ENCODE measurements at places on chromosomes 3 and 15.

GRCh38 chr15:42759093-42759492, 22.2 kb upstream of the CDAN1 start:
- no peak for DNase-seq

- DNase-seq, result no peak
These were observed 2.1 kb downstream of the AMIGO3 start for GRCh38 chr3:49717211-49717958.

DNA sequence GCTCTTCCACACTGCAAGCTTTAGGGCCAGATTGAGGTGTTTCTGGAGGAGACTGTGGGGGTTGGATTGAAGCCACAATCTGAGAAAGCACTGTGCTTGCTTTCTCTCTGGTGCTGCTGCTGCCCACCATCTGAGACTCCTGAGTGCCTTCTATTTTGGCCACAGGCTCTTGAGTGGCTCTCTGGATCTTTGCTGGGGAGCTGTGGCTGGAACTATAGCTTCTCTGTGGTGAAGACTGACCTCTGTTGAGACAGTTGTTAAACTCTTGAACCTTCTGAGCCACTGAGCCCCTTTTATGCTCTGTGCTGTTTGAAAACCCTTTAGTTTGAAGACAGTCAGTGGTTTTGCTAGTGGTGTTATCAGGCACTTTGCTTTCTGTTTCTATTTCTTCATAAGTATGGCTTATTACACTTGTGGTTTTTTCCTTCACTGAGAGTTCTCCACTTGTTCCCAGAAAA, 108.7 kb upstream of the TSPAN3 start:
- DNase-seq, result no peak

GRCh38 chr3:114527036-114527644, 233.3 kb downstream of the TIGIT start:
- DNase-seq, result no peak

- DNase-seq, result no peak
These were observed 71.8 kb downstream of the RBPMS2 start for GRCh38 chr15:64703632-64703959.

DNA sequence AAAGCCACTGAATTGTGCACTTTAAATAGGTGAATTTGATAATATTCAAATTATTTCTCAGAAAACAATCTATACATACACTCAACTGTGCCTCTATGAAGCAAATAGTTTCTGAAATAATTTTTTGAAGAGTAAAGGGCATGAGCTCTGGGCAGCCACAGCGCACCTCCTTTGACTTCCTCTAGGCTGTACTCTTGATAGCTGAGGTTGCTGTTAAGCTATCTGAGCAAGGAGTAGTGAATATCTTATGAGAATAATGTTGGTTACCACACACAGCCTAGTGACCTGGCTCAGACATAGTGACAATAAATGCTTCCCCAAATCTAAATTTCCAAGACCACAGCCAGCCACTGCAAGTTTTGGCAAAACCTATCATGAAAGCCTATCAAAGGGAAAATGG, 11.6 kb upstream of the SEC61A1 start:
- DNase-seq, result no peak

DNA sequence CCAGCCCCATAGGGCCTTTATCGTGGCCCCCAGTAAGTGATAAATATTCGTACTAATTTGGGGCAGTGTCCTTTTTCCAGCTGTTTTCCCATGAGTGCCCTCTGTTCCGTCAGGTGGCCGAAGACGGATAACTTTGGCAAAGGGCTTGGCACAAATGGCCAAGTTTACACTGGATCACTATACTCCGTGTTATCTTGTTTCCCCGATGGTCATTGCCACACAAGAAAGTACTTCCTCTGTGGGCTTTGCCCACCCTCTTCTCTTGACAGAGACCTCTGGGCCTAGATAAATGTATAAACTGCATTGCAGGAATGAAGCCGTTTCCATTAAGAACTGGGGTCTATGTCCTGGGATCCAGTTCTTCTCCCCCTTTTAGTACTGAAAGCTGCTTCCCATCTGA, 39.1 kb downstream of the SMAD3 start:
- DNase-seq, result no peak

GRCh38 chr3:156867920-156868319, 41.8 kb downstream of the LEKR1 start:
- DNase-seq, result no peak

GRCh38 chr3:33278163-33278562, 921 bp downstream of the FBXL2 start:
- no peak for DNase-seq

- no peak for DNase-seq
These were observed 138.6 kb downstream of the LSAMP start for GRCh38 chr3:116306720-116307119.

GRCh38 chr3:159766563-159767185, 222.0 kb upstream of the IL12A start:
- peak; percentile 55 for DNase-seq

- no peak for DNase-seq
These were observed 36.3 kb downstream of the RASGRP1 start for GRCh38 chr15:38528294-38528693.

GRCh38 chr3:172319595-172319994, 128.7 kb downstream of the GHSR start:
- DNase-seq, result no peak

- no peak for DNase-seq
These were observed 1034.6 kb downstream of the NSUN3 start for GRCh38 chr3:95097493-95097892.

DNA sequence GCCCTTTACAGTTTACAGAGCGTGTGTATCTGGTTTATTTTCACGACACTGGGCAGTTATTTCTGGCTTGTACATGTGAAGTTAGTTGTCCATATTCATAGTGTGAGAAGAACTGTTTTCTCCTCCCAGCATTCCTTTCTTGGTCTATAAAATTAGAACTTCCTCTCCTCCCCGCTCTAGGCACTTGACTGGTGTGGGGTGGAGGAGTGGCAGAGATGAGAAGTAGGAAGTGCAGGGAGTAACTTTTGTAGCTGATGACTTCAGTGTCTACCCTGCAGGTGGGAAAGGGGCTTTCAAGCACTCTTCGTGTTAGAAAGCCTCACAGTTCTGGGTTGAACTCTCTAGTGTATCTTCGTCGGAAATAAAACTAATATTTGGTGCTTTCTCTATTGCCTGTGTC, 13.4 kb downstream of the APOD start:
- DNase-seq, result no peak

DNA sequence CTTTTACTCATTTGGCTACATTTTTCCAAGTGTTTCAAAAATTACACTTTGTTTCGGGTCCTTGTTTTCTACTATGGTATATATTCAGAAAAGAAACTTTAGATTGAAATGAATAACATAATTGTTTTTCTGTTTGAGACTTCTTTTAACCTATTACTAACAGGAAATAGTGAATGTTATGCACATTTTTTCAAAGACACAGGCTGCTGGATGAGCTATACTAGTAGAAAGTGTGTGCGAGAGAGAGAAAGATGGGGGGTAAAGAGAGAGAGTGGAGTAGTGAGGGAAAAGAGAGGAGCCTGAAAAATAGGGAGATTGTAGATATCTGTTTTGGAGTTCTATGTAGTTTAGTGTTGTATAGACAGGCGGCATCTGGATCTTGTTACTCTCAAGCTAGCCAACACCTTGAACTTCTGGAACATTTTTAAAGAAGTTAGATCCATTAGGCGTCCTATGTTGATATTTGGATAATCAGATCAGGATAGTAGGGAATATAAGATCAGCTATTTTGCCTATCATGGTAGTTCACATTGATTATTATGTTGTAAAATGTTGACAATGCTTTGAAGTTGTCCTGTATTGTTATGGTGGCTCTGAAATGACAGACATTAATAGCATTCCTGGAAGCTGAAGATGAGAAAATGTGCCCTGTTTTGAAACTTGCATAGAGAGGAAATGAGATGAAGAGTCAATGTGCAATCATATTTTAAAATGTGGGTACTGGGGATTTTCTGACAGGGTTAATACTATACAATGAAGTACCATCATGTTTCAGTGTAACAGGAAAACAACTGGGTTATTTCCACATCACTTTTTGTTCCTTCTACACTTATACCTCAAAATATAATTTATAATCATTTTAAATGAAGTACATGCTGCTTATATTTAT, 2.6 kb downstream of the RBMS3 start:
- no peak for DNase-seq

- no peak for DNase-seq
These were observed 469.3 kb upstream of the MCTP2 start for GRCh38 chr15:93762036-93762435.

- DNase-seq, result no peak
These were observed 18.4 kb downstream of the CCK start for GRCh38 chr3:42247576-42248027.

GRCh38 chr3:194315088-194315964, 35.8 kb downstream of the CPN2 start:
- DNase-seq, result peak; percentile 97

- DNase-seq, result no peak
These were observed 6.3 kb upstream of the DUT start for GRCh38 chr15:48324949-48325348.

DNA sequence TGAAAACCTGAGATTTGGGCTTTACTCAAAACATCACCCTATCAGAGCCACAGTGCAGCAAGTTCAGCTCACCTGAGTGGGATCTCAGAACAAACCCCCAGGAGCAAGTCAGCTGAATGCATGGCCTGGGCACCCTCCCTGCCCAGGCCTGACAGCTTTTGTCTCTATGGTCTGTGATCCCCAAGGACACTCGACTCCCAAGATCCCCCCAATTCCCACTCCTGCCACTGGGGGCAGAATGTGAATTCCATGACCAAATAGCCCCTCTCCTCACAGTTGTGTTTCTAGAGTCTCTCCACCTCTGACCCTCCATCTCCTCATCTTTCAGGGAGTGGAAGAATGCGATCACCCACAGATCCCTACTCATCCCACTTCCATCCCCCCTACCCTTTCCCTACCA, 58.9 kb downstream of the ZNF445 start:
- DNase-seq, result no peak

- DNase-seq, result no peak
These were observed 2.1 kb downstream of the CD47 start for GRCh38 chr3:108088697-108089096.

DNA sequence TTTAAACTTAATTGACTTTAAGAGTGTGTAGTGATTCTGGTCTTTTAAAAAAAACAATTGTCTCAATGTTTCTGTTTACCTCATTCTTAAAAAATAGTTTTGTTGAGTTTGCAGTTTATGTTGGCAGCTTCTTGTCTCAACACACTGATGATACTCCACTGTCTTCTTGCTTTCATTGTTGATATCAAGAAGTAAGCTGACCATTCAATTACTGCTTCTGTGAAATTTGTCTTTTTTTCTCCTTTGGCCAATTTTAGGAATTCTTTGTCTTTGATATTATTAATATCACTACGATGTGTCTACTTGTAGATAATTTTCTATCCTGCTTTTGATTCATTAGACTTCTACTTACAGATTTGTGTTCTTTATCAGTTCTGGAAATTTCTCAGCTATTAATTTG, 31.4 kb downstream of the PAK2 start:
- no peak for DNase-seq

- no peak for DNase-seq
These were observed 131.4 kb downstream of the NSMCE3 start for GRCh38 chr15:29138260-29138659.

DNA sequence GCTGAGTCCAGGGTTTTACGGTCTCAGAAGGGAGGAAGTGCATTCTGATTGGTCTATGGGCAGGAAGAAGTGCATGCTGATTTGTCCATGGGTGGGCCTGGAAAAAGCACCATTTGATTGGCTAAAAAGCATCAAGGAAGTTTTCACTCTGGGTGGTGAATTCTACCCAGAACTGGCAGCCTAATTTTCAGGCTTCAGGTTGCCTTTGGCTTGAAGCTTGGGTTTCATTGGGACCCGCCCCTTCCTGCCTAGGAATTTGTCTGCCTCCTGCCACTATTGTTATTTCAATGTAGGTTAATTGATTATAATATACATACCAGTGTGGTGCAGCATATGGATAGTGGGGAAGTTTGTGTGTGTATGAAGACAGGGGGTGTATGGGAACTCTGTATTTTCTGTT, 1355.9 kb downstream of the SI start:
- DNase-seq, result no peak

- DNase-seq, result no peak
These were observed 1.1 kb upstream of the TRPM1 start for GRCh38 chr15:31102374-31103342.

- no peak for DNase-seq
These were observed 184.1 kb upstream of the TP63 start for GRCh38 chr3:189446959-189447560.

DNA sequence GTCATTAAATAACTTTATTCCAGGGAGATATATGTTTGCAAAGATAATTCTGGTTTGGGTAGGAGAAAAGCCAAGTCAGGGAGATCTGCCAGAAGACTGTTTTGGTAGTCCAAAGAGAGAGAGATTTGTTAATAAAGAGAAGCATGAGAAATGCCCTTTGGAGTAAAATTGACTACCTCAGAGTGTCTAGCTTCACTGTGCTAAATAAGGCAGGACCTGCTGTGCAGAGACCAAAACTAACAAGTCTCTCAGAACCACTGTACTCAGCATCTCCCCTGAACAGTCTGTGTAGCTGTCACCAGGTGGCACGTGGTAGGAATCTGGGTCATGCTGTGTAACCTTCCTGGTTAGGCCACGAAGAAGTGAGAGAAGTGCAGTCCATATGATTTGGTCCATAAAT, 31.6 kb upstream of the SLC35G2 start:
- no peak for DNase-seq

- DNase-seq, result no peak
These were observed 47.9 kb downstream of the USF3 start for GRCh38 chr3:113648524-113648923.

DNA sequence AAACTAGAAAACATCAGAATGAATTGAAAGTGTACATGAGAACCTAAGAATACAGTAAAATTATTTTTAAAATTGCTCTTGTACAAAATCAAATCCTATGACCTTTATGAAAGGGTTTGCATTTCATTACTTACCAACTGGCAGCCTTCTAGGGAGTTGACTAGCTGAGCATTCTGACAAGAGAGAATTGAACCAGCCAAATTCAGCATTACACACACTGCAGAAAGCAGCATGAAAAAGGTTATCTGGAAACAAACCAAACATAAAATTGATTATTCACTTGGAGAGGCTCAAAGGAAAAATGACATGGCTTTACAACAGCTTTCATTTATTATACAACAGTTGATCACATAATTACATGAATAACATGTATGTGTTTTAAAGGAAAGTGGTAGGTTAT, 17.4 kb downstream of the NSMCE3 start:
- no peak for DNase-seq

DNA sequence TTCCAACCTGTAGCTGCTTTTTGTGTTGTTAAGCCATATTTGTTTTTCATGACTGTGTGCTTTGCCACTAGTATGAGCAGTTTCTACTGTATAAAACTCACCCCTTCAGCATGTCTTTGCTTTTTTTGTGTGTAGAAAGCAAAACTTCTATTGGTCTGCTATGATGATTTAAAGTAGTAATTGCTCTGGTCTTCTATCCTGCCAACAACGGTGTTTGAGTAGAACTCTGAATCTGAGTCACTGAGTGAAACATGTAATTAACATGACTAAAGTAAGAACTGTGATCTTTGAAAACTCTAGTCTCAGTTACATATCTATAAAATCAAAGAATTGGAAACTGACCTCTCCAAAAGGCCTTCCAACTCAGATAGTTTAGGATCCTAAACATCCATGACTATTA, 133.6 kb downstream of the TPRG1 start:
- DNase-seq, result no peak

All from 8988T (cell line).